Stimulated activated CD8-positive, alpha-beta memory T cell treated with anti-CD3 and anti-CD28 coated beads, Interleukin-7, amount 100 ng/mL, for 4 hours (primary cell): ENCODE measurements at places on chromosomes 2 and 18.

- DNase-seq, result no peak
These were observed 146.7 kb downstream of the TSN start for GRCh38 chr2:121902171-121902591.

GRCh38 chr2:134351899-134352298 lies 98.0 kb downstream of the MGAT5 start:
- DNase-seq, result no peak

DNA sequence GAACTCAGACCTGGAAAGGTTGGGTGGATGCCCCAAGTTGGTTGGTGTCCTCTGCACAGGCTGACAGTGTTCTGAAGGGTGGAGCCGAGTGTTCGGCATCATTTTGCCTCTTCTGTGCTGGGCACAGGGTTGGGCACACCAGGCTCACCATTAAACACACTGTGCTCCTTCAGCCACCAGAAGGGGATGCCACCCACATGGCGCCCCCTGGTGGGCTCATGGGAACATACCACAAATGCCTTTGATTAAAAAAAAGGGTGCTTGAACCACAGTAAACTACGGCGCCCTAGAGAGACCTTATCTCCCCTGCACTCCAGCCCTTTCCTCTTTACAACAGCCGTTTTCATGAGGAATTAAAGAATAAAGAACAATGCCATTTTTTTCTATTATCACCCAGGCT lies 89.4 kb downstream of the CELF4 start:
- DNase-seq, result no peak

DNA sequence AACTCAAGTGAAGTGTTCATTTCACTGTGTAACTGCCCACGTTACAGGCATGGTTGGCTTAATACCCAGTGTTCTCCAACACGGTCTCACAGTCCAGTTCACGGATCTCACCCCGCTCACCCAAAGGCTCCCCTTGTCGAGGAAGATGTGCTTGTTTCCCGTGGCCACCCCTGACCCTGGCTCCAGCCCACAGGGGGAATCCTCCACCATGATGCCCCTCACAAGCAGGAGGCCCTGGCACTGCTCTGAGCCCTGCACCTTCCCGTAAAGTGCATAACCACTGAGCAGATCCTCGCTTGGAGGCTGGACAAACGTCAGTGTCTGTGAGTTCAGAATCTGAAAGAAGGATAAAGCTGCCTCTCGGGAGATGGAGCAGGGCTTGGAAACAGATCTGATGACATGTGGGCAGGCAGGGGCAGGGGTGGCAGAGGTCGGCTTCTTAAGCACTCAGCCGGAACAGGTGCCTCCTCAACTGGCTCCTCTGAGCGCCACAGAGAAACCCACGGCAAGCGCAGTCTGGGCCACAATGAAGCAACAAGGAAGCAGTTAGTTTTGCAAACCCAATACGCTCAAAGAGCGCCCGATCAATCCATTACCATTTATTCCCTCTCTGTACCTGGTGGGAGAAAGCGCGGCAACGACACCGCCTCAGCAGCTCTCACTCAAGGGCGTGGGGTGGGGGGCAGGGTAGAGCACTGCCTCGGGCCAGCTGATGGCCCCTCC lies 17.6 kb downstream of the HDAC4 start:
- DNase-seq, result no peak
